ENCODE measurements at places on chromosomes 7 and 10.

GRCh38 chr7:50266635-50267386 lies 37.7 kb upstream of the IKZF1 start:
- peak; percentile 71 for DNase-seq

DNA sequence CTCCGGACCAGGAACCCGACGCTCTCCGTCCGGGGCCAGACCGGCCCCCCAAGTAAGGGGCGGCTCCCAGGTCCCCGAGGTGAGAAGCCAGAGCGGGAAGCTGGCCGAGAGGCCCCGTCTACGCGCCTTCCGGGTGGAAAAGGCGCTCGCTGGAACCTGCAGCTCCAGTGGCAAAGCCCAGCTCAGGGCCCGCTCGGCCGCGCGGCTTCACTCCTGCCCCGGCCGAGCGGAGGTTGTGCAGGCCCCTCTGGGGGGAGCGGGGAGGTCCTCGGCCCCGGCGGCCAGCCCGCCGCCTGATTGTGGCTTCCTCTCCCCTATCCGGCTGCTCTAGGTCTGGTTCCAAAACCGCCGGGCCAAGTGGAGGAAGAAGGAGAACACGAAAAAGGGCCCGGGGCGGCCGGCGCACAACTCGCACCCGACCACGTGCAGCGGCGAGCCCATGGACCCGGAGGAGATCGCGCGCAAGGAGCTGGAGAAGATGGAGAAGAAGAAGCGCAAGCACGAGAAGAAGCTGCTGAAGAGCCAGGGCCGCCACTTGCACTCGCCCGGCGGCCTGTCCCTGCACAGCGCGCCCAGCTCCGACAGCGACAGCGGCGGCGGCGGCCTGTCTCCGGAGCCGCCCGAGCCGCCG lies 2.9 kb downstream of the UNCX start:
- no peak for DNase-seq

DNA sequence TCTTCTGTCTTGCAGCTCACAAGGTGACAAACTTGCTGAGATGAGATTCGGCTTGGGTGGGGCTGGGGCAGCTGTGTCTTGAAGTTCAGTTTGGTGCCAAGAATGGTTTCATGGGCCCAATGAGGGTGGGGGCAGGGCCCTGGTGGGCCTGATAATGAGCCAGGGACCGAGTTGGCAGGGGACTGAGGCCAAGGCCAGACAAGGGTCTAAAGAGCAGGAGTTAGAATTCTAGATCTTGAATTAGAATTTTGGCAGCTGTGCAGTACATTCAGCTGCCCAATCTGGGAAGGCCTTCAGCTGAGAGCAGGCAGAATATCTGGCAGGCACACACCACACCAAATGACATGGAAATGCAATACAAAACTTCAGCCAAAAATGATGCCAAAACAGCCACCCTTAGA lies 1.5 kb upstream of the JAZF1 start:
- no peak for DNase-seq

DNA sequence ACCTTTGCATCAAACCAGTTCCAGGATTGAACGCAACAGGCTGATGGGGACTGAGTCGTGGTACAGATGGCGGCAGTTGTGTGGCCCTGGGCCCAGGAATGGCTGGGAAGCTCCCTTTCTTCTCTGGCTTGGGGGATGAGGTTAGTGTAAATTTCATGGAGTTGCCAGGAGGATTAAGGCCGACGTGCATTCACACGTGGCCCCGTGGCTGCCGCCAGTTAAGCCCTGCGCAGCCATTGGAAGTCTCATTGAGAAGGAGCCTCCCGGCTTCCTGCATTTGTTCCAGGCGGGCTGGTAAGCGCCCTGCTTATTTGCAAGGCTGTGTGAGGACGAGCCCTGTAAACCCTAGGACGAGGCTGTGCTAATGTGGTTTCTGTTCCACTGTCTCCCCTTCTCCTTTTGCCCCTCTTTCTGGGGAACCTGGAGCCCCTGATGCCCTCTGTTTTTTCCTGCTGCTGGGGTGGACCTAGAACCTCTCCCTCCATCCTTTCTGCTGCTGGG lies 174.7 kb upstream of the TNRC18 start:
- peak; percentile 36 for DNase-seq

- no peak for DNase-seq
These were observed 269.7 kb downstream of the PCDH15 start for GRCh38 chr10:54531296-54531695.

- DNase-seq: peak; percentile 3
These were observed at the start of gene SUN3 for GRCh38 chr7:48028938-48029337. Gene SUN3, minus strand, starts transcription at chr7:48029107. Its CDS starts 169 bp downstream, at chr7:48028938.

DNA sequence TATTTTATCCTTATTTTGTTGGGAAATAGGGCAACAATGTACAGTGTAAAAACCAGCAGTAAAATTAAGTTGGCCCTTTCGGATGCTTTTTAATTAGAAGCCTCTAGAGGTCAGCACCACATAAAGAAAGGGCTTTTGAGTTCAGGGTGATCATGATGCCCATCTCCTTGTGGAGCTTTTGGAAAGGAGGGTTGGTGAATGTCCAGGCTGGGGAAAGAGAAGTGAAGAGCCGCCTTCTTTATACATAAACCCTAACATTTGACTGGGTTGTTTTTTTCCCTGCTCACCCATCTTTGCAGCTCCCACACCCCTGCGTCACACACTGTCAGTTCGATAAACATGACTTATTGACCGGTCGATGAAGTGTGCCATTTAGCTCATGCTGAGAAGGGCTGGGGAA lies 29.8 kb downstream of the MTURN start:
- DNase-seq: peak; percentile 67

DNA sequence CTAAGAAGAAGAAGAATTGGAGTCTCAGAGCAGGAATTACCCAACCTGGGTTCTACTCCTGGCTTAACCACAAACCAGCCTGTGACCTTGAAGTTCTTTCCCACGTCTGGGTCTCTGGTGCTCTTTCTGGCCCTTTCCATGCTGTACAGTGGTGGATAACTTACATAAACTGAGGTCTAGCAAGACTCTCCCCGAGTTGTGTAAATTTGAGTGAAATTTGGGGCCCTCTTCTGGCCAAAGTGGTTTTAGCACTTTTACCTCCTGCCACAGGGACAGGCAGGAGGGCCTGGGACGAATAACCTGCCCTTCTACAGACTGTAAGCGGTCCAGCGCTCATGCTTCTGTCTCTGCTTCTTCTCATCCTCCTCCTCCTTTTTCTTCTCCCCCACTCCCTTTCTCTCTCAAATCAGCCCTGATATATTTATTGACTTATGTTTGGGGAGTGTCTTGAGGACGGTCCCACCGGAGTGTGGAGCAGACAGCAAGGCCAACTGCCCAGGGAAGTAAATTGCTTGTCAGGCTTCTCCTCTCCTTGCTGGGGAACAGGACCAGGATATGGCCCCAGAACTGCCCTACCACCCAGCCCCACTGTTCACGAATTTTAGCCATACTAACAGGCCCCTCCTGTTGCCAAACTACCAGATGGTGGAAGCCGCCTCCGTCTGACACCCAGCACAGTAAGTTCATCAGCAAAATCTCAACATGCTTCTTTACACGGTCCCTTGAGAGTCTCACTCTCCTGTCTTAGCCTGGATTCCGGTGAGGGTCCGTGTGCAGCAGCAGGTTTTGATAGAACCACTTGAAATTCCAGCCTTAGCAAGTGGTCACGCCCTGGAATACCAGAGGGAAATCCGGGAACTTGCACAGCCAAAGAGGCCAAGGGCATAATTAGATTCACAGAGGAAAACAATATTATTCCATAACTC lies 4.0 kb upstream of the SH3PXD2A start:
- DNase-seq: peak; percentile 81

- no peak for DNase-seq
These were observed 341.8 kb upstream of the SEMA3A start for GRCh38 chr7:84536271-84536870.

GRCh38 chr7:127761196-127761595 lies 109.2 kb downstream of the SND1 start:
- DNase-seq: no peak

GRCh38 chr7:98315318-98315993 lies 34.0 kb downstream of the BRI3 start:
- DNase-seq: peak; percentile 93

DNA sequence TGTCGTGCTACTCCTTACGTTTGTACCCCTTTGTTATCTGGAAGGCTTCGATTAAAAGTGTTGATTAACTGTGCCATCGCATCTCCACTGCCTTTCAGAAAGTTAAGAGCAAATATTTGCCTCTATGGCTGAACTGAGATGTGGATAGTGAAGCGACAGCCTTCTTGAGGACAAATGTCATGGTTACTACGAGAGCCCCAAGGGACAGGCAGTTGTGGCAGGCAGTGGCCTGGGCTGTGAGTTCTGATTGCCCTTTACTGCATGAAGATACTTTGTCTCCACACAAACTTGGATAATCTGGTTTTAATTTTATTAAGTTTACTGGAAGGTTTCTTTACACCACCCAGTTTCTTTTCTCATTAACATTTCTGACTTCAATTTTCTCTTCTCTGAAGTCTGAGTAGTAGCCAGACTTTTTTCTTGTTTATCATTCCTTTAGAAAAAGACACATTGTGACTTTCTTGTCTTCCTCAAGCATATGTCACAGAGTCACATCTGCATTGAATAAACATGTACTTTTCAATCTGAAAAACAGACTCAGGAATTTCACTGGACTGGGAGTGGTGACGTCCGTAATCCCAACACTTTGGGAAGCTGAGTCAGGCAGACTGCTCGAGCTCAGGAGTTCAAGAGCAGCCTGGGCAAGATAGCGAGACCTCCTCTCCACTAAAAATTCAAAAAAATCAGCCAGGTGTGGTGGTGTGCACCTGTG lies 1.5 kb downstream of the TAS2R41 start:
- no peak for DNase-seq

GRCh38 chr7:77254915-77255314 lies 55.3 kb upstream of the FGL2 start:
- no peak for DNase-seq

DNA sequence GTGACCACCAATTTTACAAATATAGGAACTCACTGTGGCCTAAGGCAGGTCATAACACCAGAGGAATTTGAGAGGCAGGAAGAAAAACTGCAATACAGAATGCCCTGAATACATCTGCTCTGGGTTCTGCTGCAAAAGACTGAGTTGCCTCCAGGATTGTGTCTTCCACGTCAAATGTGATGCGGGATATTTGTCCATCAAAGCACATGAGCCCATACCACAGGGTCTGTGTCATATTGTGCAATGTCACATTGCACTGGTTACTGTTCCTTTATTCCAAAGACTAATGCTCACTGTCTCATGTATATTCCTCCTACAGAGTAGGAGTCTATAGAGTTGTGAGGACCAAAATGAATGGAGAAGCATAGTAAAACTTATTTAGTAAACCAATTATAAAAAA lies 58.6 kb upstream of the ABCB4 start:
- no peak for DNase-seq

- no peak for DNase-seq
These were observed 13.1 kb downstream of the VOPP1 start for GRCh38 chr7:55558962-55559920.

- DNase-seq: no peak
These were observed 122.1 kb upstream of the SFMBT2 start for GRCh38 chr10:7532723-7533498.

GRCh38 chr7:38461887-38462286 lies 169.3 kb downstream of the AMPH start:
- no peak for DNase-seq

- no peak for DNase-seq
These were observed 35.1 kb upstream of the ZNF716 start for GRCh38 chr7:57414852-57415251.

- DNase-seq: no peak
These were observed 44.2 kb downstream of the SVOPL start for GRCh38 chr7:138656952-138657351.

- DNase-seq: peak; percentile 59
These were observed 142.8 kb upstream of the SEMA3E start for GRCh38 chr7:83791737-83792136.

GRCh38 chr7:23205577-23205908 lies 23.7 kb downstream of the NUP42 start:
- no peak for DNase-seq

- DNase-seq: peak; percentile 86
These were observed 293.1 kb upstream of the SEMA3C start for GRCh38 chr7:81211934-81212320.

- DNase-seq: no peak
These were observed 76.0 kb upstream of the NPTX2 start for GRCh38 chr7:98541101-98541500.

GRCh38 chr7:67371429-67372305 lies 375.0 kb downstream of the TYW1 start:
- DNase-seq: peak; percentile 91

DNA sequence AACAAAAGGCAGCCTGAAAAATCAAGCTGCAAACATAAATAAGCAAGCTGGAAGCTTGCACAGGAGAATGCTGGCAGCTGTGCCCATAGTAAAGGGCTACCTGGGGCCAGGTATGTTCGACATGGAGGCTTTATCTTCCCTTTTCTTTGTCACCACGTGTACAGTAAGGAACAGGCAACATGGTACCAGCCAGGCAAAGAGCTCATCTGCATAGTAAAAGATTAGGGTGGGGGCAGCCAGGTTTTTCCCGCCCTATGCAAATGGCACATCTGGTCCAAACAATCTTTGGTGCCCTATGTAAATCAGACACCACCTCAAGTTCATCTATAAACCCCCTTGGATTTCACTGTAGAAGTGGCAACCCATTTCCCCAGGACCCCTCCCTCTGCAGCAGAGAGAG lies 625.1 kb downstream of the TYW1 start:
- no peak for DNase-seq

GRCh38 chr7:34396437-34397064 lies 261.5 kb upstream of the NPSR1 start:
- DNase-seq: no peak

- no peak for DNase-seq
These were observed 42.2 kb upstream of the SEMA3E start for GRCh38 chr7:83691095-83691494.

DNA sequence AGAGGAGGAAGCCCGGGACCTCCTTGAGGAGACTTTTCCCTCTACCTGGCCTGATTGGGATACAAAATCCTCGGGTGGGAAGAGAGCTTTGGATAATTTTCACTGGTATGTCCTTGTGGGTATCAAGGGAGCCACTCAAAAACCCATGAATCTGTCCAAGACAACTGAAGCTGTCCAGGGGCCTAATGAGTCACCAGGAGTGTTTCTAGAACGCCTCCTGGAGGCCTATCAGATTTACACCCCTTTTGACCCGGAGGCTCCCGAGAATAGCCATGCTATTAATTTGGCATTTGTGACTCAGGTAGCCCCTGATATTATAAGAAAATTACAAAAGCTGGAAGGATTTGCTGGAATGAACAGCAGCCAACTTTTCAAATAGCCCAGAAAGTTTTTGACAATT lies 38.6 kb downstream of the ZNF25 start:
- DNase-seq: no peak

- DNase-seq: no peak
These were observed 116.9 kb upstream of the GDF10 start for GRCh38 chr10:47182934-47183703.
